Left lobe of liver (tissue), 2 donors: ENCODE measurements at places on chromosomes 2 and 18. TPM values are rescaled to one million over a fixed set of nuclear protein-coding genes. Genes with fewer than 3 reads are reported as not detected.

Gene RUFY4
- total RNA-seq = not detected

Gene FAM237A
- not detected for total RNA-seq

Gene ADAM23
- total RNA-seq = 0.03 TPM

- no peak for DNase-seq
Measured at GRCh38 chr2:161571051-161571429, 53.2 kb upstream of the SLC4A10 start.

Gene SCN3A
- not detected for total RNA-seq

DNA sequence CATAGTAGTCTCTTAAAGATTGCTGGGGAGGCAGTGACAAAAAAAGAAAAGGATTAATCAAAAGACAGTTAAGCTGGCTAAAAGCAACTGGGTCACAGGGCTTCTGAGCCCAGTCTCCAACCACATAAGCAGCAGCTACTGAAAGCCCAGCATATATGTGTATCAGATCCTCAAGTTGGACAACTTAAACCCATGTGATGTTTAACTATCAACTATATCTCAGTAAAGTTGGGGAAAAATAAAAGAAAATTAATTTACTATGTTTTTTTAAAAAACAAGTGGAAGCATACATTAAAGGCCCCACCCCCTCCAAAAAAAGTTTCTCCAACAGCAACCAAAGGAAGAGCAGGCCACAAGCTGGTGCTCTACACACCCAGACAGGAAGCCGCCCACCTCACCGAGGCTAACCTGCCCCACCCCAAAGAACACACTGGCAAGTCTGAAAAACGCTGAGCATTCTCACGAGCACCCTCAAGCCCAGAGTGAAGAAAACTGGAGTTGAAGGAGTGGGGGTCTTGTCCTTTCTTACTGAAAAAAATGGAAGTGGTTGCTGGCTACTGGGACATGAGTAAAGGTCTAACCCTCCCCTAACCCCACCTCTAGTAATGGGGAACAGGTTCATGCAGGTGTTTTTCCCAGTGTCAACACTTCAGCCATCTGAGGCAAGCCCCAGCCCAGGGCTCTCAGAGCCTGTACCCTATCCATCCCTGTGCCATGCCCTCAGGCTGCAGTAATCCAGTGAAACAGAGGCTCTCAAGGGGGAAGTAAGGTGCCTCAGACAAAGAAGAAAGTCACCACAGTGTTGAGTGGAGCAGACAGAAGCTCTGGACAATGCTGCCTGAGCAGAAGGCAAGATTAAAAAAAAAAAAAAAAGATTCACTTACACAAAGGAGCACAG lies 106.3 kb downstream of the GYPC start:
- DNase-seq = peak; percentile 35

Gene IKZF2
- total RNA-seq = 1.8 TPM

- DNase-seq = no peak
Measured at GRCh38 chr2:229170916-229171315, 100.2 kb downstream of the PID1 start.

- DNase-seq = no peak
Measured at GRCh38 chr2:100599566-100599965, 36.8 kb downstream of the PDCL3 start.

Gene VIT
- not detected for total RNA-seq

GRCh38 chr2:199977984-199978415 lies 22.6 kb downstream of the MAIP1 start:
- peak; percentile 59 for DNase-seq

GRCh38 chr18:50507120-50507590 lies 52.7 kb upstream of the MAPK4 start:
- peak; percentile 60 for DNase-seq

Gene GPR155
- total RNA-seq = 9.3 TPM

GRCh38 chr2:7725850-7726242 lies 808.6 kb downstream of the RNF144A start:
- no peak for DNase-seq

Gene NAT8
- total RNA-seq = 26.3 TPM

DNA sequence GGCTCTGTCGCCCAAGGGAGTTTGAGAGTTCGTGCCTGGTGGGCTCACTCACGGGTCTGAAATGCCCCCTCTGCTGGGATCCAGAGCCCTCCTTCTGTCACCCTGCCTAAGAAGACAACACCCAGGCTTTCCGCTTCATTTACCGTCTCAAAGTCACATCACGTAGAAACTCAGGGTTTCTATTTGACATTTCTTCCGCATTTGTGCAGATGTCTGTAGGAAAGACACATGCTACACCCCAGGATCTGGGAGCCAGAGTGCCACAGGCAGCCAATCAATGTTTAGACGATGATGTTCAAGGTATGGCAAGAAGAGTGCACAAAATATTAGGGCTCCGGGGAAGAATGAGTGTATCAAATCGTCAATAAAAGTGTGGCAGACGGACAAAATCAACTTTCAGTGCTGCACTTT lies 24.4 kb upstream of the ACKR3 start:
- DNase-seq = no peak

DNA sequence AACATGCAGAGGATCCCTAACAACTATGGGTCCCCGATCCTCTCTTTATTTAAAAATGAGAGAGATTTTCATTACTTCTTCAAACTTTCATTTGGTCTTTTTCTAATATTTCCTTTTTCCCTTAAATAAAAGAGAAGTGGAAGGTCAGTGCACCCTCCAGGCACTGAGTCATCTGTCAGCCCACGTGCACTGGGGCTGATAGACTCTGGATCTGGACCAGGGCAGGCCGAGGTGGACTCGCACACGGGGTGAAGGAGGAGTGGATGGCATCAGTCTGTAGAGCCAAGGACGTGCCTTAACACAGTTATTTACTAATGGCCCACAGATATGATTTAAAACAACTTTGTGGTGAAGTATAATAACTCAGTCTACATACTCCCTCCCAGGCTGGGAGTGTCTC lies 214.4 kb upstream of the TMEM200C start:
- DNase-seq = peak; percentile 76

GRCh38 chr2:105690566-105690965 lies 54.1 kb upstream of the NCK2 start:
- DNase-seq = no peak

DNA sequence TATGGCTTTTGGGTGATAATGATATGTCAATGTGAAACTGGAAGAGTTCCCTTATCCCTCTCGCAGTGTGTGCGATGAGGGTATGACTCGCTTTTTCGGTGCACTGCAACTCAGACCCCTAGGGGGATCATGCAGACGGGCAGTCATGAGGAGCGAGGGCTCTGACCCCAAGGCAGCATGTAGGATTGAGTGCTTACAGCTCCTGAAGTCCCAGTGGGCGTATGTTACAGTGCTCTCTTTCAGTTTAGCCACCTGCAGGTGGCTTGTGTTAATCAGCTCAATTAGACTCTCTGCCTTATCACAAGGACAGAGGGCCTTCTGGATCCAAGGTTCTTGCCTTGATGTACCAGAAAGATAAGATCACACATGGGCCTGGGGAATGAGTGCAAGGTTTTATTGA lies 1269.9 kb upstream of the GYPC start:
- DNase-seq = no peak
